Stomach (tissue), 19 donors: ENCODE measurements at places on chromosomes 13 and 19.

DNA sequence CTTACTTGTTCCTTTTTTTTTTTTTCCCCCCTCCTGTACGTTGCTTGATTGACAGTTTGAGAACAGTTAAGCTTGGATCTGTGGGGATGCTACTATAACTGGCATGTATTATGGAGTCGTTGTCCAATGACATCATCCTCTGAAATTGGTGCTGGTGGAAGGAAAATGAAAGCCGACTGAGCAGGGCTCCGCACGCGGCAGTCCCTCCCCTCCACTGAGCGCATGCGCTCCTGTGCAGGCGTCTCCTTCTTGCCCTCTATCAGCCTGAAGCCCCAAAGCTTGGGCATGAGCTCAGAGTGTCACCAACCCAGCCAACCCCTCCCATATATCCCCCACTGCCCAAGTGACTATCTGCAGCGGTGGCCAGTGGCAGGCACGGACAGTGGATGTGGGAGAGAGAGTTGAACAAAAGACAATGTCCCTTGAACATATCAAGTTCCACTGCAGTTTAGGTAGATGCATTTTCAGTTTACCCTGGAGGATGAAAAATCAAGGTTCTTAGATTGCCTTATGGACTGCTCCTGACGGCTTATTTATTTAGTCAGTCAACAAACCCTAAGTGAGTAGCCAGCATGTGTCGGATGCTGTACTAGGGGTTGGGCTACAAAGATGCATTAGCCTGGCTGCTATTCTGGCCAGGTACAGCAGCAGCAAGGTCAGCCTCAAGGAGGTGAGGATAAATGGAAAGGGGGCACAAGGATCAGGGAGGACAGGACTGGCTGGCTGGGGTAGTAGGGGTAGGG is 20.8 kb downstream of the MBNL2 start:
- DNase-seq = peak; percentile 30

GRCh38 chr13:37686501-37686900 is 87.9 kb upstream of the POSTN start:
- no peak for DNase-seq

- peak; percentile 74 for DNase-seq
These were observed 133.2 kb downstream of the FRY start for GRCh38 chr13:32164622-32165268.

DNA sequence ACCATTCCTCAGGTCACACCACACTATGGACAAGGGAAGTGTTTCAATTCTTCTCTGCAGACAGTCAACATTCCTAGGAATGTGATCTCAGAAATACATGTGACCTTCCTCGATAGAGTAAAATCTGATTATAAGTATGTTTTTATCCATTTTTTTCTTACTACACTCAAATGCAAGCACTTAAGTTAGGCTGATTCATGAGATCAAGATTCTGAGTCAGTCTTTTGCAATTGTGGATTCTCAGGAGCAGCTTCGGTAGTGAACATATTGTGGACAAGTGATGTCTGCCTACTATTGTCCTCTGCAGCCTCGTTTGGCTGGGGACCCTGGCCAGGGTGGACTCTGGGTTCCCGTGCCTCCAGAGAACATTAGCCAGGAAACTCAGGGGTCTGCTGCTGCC is 3.2 kb downstream of the SERPINE3 start:
- no peak for DNase-seq

DNA sequence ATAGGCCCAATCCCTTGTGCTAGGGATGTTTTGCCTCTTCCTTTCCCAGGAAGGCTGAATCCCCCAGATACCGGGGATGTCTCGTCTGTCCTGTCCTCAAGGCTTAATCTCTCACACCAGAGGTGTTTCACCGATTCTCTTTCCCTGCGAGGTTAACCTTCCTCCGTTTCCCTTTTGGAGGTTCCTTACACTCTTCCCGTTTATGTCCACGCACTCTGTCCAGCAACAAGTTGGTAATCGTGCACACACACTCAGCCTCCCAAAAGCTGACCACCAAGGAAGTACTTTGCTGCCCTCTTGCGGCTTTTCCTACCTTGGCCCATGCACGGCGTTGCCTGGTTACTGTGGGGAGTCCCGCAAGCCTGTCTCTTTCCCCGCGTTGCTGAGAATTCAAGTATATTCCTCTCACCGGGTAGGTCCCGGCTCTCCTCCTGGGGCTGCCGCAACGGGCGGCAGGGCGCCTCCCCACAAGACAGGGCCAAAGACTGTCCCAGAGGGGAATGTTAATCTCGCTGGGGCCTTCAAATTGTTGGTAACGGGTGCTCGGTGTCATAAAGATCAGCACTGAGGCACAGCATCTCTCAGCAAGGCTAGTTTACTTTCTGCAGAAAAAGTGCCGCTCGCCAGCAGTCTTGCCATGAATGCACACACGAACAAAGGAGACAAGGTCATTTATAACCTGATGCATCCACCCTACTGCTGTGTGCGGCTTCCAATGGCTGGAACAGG is 36.7 kb upstream of the CD177 start:
- DNase-seq = peak; percentile 23

DNA sequence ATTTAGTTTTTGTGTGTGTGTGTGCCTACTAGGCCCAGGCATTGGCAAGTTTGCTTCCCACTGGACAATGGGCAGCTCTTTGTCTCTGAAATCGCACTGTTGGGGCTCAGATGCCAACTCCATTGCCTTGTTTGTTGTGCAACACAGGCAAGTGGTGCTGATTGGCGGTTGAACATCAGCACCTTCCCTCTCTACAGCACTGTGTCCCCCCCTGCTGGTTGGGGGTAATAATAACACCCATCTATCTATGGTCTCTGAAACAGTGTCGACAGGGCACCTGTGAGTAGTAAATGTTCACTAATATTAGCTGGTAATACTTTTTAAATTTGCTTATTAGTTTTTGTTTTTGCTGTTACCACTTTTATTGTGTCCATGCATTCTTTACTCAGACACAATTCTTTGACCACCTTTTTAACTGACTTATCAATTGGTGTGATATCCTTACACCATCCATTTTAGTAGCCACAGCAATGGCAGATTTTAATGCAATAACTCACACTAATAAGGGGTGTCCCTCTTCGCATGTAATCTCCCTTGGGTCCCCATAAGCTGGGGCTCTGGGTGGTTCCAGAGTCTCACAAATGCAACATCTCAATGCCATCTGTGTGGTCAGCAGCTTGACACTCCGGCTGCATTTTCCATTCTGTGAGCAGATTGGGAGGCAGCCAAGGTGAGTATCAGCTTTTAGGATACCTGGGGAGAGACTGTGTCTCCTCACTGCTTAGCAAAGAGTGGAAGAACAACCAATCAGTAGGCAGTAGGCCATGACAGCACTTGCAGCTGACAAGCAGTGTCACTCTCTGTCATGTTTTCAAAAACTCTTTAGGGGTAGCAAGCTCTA is 47.7 kb upstream of the UQCRFS1 start:
- no peak for DNase-seq

GRCh38 chr13:99984461-99985240 is 3.1 kb downstream of the ZIC2 start:
- DNase-seq = peak; percentile 27

DNA sequence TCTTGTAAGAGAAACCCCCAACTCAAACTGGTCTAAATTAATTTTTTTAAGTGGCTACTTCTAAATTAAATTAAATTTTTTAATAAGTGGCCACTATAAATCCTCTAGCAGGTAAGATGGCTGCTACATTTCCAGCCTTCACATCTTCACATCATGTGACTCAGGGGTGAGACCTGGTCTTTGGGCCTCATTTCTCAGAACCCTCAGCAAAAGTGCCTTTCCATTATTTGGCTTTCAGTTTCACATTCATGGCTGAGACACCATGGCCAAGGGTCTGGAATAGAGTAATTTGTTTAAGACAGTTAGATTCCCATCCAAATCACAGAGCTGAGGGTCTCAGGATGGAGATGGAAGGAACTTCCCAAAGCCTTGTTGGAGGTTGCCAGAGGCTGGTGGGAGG is 47.5 kb downstream of the DCT start:
- DNase-seq = no peak

DNA sequence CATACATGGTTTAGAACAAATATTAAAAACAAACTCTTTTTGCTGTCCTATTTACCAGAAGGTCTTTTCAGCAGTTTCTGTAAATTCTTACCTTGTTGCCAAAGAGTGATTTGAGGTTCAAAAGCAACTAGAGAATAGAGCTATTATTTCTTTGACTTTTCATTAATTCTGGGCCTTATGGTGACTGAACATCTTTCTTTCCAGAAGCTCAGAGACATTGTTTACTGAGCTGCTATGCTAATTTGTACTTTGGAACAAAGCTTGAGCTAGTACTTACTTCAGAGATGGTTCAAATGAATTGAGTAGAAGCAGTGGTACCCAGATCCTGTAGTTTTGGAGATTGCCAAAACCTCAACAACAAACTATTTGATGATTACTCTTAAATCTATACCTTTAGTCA is 331.2 kb downstream of the SPRY2 start:
- DNase-seq = no peak

DNA sequence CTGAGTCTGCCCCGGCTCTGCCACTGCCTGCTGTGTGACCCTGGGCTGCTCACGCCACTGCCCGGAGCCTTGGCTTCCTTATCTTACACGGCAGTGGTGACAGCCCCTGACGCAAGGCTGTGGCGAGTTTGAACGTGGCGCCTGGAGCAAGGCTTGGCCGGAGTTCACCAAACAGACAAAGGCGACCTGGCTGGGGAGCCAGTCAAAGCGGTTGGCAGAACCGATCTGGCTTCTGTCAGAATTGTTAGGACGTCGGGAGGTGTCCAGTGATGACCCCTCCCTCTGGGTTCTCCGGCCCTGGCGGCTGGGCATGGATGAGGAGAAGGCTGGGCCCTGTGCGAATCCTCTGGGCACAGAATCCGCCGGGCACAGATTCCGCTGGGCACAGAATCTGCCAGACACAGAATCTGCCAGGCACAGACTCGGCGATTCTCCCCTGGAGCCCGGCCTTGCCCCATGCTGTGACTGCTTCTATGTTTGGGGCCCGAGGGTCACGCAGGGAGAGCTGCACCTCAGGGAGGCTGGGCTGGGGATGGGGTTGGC is 11.7 kb upstream of the TMEM255B start:
- no peak for DNase-seq

GRCh38 chr19:10550336-10550735 is 6.6 kb downstream of the ATG4D start:
- DNase-seq = no peak

DNA sequence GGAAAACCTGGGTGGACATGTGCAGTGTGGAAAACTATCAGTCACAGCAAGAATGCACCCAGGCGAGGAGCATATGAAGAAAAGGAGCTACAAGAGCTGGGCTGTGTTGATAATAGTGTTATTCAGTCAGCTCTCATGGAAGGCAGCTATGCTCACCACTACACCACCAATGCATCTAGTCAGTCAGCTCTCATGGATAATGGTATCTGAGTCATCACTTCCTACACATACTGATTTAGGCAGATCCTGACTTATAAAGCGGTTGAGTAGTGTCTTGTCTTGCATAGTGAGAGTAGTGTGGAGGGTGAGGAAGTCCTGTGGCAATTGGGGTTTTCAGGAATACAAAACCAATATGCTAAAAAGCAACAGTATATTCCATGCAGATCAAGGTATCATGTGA is 9.1 kb upstream of the ZNF160 start:
- DNase-seq = no peak
